Stimulated activated CD4-positive, alpha-beta T cell treated with anti-CD3 and anti-CD28 coated beads, Interleukin-15, amount 100 ng/mL, for 1 hour (primary cell): ENCODE measurements at places on chromosomes 6 and 20.

GRCh38 chr6:158485431-158485830 lies 74.5 kb upstream of the TMEM181 start:
- no peak for DNase-seq

- DNase-seq = no peak
Observed at GRCh38 chr6:27604986-27605385, 132.1 kb upstream of the ZNF184 start.

GRCh38 chr6:13674533-13675190 lies 37.0 kb downstream of the RANBP9 start:
- DNase-seq = no peak

GRCh38 chr6:124132256-124132655 lies 328.6 kb downstream of the NKAIN2 start:
- no peak for DNase-seq

- no peak for DNase-seq
Observed at GRCh38 chr6:80488190-80488589, 381.7 kb downstream of the BCKDHB start.

DNA sequence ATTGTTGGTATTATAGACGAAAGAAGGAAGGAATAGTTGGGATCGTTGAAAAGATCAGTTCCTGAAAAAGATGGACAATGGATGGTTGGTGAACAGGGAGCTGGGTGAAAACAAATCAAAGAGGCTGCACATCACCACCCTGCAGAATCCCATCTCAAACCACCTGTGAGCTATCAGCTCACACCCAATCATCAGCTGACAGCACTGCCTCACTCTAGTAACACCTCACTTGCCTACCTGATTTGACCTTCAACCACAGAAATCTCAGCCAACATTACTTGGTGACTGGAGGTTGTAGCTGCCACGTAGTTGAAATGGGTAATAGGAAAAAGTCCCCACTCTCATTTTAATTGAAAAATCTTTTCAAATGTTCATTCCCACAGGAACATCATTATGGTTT lies 101.8 kb upstream of the DST start:
- no peak for DNase-seq

GRCh38 chr6:16372029-16372776 lies 133.8 kb downstream of the GMPR start:
- no peak for DNase-seq

- DNase-seq = no peak
Observed at GRCh38 chr6:6851059-6851948, 256.5 kb upstream of the RREB1 start.

DNA sequence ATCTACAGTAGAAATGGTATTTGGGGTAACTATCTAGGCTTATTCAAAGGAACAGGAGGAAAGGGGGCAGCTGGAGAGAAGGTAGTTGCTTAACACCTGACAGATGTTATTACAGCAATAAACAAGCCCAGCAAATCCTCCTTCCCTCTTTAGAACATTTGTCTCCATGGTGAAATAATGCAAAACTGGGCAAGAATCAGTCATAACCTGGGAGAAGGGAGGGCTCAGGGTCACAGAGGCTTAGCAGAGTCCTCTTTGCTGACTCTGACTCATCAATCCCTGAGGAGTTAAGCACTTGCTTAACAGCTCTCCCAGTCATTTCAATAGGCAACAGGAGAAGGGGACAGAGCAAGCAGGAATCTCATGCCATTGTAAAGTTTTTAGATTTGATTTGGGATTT lies 230.3 kb downstream of the IBTK start:
- DNase-seq = no peak

GRCh38 chr6:6856538-6857523 lies 250.9 kb upstream of the RREB1 start:
- peak; percentile 15 for DNase-seq

DNA sequence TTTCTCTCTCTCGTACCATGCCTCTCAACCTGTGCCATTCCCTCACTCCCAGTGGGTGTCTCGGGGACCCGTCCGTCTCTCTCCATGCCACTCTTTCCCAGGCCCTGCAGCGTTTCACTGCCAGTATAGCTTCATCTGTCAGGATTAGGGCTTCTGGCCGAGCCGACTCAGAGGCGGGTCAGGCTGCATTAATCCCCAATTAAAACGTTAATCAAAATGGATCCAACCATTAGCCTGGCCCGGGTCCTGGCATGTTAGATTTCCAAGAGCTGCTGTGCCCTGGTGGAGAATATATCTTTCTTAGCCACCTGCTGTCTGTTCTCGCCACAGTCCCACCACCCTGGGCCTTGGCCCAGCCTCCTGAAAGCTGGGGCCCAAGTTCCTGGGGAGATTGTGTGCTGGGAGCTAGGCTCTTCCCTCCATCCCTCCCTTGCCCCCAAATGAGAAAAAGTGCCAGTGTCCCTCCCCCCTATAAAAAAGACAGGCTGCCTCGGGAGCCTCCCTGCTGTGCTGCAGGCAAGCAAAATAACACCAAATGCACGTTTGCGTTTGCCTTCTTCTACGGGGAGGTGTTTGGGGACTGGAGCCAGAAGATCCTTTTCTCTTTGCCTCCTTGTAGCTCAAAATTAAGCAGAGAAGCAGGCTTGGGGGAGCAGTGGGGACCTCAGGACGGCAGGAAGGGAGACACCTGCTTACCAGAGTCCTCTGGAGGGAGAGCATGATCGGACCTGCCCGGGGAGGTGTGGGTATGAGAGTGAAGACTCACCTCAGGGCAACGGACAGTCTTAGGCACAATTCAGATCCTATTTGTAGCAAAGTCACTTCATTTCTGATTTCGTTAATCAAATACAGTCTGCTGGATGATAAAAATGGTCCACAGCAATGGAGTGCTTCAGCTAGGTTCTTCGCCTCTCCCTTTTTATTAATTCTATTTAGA lies 3.0 kb downstream of the KCNG1 start:
- DNase-seq = no peak
